ENCODE measurements at places on chromosomes 11 and 22.

- DNase-seq = no peak
These were observed 3.8 kb upstream of the MFRP start for GRCh38 chr11:119350302-119350701.

DNA sequence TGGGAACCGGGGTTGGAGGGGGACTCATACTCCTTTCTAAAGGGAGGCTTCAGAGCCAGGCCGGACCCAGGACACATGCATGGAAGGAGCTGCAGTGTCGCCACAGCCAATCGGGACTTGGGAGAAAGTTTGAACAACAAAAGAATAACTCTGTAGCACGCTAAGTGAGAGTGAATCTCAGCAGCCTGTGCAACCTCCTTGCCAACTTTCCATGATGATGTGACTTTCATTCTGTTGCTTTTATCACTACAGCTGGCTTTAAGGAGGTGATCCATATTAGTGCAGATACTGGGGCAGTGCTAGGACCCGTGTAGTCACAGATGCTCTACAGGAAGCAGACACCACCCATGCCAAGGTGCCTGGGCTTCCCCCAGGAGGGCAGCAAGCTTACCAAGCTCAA lies 157.3 kb downstream of the MPPED1 start:
- DNase-seq = no peak

DNA sequence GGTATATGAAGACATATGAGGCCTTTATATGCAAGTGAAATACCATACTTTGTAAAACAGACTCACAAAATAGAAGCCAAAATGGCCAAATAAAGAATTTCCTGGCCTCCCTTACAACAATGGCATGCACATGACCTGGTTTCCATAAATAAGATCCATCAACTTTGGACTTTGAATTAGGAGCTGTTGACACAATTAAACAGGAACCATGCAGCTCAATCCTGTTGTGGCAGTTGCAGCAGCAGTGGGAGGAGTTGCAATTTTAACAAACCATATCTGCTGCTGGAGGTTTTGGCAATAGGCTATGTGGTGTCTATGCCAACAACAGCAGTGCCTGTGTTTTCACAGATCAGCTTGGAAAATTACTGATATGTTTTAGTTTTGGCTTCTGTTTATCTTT lies 818.6 kb downstream of the FAM181B start:
- no peak for DNase-seq

- no peak for DNase-seq
These were observed 4.2 kb downstream of the NOX4 start for GRCh38 chr11:89487016-89487415.

GRCh38 chr11:117840881-117841550 lies 16.5 kb upstream of the FXYD2 start:
- DNase-seq = no peak

GRCh38 chr22:25704701-25705100 lies 37.3 kb upstream of the MYO18B start:
- DNase-seq = no peak

DNA sequence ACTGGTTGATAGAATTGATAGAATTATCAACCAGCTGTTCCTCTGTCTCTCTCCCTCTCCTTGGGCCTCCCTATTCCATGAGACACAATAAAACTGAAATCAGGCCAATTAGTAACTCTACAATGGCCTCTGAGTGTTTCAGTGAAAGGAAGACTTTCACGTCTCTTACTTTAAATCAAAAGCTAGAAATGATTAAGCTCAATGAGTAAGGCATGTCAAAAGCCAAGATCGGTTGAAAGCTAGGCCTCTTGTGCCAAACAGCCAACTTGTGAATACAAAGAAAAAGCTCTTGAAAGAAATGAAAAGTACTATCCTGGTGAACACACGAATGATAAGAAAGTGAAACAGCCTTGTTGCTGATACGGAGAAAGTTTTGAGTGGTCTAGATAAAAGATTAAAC lies 16.6 kb downstream of the PIH1D2 start:
- no peak for DNase-seq

DNA sequence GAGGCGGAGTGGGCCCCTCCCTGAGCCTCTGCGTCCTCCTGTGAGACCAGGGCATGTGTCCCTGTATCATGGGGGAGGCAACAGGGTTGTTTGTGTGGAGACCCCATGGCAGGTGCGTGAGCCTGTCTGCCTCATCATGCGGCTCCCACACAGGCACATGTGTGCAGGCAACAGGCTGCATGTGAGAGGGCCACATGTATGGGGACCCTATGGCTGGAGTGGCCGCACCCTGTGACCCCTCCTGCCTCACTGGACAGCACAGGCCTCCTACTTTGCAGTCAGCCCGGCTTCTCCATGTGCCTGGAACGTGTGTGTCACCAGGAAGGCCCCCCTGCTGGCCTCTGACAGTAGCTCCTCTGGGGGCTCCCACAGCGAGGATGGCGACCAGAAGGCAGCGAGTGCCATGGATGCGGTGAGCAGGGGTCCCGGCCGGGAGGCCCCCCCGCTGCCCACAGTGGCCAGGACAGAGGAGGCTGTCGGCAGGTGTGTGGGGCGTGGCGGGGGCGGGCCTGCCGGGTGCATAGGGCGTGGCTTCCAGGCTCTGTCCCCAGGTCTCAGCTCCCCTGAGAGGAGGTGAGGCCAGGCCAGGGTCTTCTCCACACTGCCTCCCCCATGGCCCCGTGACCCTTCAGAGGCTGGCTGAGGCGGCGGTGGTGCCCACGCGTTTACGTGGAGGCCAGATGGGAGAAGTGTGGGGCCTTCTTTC lies 34.1 kb downstream of the SBF1 start:
- no peak for DNase-seq

DNA sequence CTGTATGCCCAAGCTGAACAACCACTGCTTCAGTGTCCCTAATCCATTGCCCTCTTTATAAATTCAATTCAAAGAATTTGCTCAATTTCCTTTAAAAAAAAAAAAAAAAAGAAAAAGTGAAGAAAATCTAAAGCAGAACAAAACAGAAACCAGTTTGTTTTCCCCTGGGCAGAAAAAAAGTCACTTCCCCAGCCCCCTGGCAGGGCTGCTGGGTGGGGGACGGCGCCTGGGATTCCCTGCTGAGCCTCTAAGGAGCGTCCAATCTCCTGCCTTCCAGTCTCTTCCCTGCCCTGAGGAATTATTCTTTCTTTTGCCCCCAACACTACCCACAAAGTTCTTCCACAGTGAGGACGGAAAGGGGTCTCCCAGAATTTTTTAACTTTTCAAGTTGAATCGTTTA lies 23.9 kb downstream of the DKK3 start:
- DNase-seq = no peak

GRCh38 chr11:72589802-72590761 lies 84.1 kb downstream of the PDE2A start:
- peak; percentile 52 for DNase-seq

GRCh38 chr11:134362192-134362901 lies 30.6 kb downstream of the GLB1L2 start:
- DNase-seq = no peak

GRCh38 chr11:16082095-16083055 lies 274.0 kb downstream of the SOX6 start:
- no peak for DNase-seq

- DNase-seq = no peak
These were observed 66.3 kb upstream of the SYN3 start for GRCh38 chr22:33124471-33124870.

- no peak for DNase-seq
These were observed 10.7 kb upstream of the SESN3 start for GRCh38 chr11:95241681-95242081.

GRCh38 chr11:31433851-31434250 lies 64.2 kb downstream of the DNAJC24 start:
- DNase-seq = no peak

- DNase-seq = no peak
These were observed 182.4 kb downstream of the BRD1 start for GRCh38 chr22:49645257-49645656.

DNA sequence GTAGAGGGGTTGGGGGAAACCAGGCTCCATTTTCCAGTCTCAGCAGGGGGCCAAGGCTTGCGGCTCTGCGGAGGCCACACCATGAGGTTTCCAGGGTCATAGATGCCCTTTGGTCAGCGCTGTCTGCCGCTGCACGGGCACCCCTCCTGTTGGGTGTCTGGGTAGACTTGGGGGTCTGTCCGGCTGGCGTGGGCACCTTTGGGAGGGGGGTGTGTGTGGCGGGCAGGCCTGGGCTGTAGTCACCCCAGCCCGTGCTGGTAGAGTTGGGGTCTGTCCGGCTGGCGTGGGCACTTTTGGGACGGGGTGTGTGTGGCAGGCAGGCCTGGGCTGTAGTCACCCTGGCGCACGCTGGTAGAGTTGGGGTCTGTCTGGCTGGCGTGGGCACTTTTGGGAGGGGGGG lies 18.6 kb downstream of the LSP1 start:
- no peak for DNase-seq

GRCh38 chr22:19469421-19469820 lies 9.6 kb downstream of the UFD1 start:
- no peak for DNase-seq

DNA sequence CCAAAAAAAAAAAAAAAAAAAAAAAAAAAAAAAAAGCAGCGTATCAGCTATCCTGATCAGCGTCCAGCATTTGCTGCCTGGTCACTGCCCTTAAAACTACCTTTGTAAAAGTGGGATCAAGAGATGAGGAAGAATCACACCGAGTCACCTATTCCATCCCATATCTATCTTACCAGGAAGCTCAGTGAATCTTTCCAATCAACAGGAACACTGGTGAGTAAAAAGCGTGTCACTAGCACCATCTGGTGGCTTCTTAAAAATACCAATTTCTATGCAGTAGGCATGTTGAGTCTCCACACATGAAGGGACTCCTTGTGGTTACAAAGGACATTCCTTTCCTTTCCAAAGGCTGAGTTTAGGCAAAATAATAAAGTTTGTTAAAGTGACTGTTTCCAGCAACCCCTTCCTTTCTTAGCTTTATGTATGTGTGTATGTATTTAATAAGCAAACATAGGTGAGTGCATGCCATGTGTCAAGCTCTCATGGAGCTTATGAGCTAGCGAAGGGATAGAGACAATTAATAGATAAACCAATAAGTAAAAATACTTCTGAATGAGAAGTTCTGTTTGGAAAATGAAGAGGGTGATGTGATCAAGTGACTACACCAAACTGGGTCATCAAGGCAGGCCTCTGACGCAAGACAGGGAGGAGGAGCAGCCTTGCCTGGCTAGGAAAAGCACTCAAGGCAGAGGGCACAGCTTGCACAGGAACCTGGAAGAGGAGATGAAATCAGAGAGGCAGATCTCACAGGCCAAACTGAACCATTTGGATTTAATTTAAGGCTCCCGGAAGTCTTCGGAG lies 13.9 kb upstream of the TP53AIP1 start:
- peak; percentile 54 for DNase-seq

All from CD4-positive, alpha-beta T cell treated with Interleukin-21 for 1 hour (primary cell).